ENCODE measurements at places on chromosomes 2 and 18. TPM values are rescaled to one million over a fixed set of nuclear protein-coding genes. Genes with fewer than 3 reads are reported as not detected.

GRCh38 chr2:11896386-11896785 lies 150.0 kb downstream of the LPIN1 start:
- H3K27ac ChIP-seq: no peak overlapping the region
- H3K4me3 ChIP-seq: no peak overlapping the region
- no peaks in the 10 kb centered on the region for H3K27me3 ChIP-seq
- H3K4me1 ChIP-seq: no peaks in the 10 kb centered on the region
- no peaks in the 10 kb centered on the region for H3K36me3 ChIP-seq

DNA sequence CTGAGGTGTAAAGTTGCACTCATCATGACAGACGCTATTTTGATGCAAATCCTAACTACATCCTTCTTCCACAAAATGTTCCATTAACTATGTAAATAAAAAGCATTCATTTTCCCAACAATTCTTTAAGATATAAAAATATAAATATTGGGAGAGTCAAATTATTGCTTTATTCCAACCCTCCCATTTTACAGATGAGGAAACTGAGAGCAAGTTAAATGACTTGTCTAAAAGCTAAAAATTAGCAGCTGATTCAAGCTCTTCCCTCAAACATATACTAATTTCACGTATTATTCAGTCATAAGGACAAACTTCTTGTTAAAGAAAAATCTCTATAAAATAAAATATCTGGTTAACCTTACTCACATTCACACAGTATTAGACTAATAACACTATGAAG lies 16.8 kb downstream of the KDSR start:
- no peak for DNase-seq
- H3K27ac ChIP-seq: no peak overlapping the region
- H3K4me3 ChIP-seq: no peak overlapping the region
- H3K27me3 ChIP-seq: no peaks in the 10 kb centered on the region
- peaks cover 25% of the 10 kb centered on the region for H3K36me3 ChIP-seq
- H3K4me1 ChIP-seq: no peaks in the 10 kb centered on the region

DNA sequence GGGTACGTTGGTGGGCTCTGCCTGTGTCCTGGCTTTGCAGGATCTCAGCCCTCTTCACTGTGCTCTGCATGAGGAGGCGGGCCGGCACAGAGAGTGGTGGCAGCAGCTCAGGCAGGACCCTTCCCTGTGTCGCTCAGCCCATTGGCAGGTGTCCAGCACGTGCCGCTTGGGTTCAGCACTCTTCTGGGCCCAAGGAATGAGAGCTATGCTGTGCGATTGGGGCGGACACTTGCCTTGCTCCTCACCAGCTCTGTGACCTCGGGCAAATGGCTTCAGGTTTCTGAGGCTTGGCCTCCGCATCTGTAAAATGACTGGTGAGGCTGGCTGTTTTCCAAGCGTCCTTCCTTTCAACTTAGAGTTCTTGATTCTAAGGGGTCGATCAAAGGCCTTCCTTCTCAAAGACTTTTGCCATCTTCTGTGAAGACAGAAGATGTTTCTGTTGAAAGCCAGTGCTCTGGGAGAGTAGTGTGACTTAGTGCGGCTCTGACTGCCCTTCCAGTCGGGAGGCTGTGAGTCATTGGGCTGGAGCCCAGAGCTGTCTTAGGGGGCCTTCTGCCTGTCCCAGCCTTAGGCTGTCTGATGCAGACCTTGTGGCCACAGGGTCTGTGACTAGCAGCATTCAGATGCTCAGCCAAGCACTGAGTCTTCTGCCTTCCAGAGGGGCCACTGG lies 35.6 kb downstream of the GLI2 start:
- no peaks in the 10 kb centered on the region for H3K36me3 ChIP-seq
- H3K27ac ChIP-seq: no peak overlapping the region
- H3K4me3 ChIP-seq: no peak overlapping the region
- H3K4me1 ChIP-seq: peaks cover 3% of the 10 kb centered on the region
- no peaks in the 10 kb centered on the region for H3K27me3 ChIP-seq
- DNase-seq: no peak

DNA sequence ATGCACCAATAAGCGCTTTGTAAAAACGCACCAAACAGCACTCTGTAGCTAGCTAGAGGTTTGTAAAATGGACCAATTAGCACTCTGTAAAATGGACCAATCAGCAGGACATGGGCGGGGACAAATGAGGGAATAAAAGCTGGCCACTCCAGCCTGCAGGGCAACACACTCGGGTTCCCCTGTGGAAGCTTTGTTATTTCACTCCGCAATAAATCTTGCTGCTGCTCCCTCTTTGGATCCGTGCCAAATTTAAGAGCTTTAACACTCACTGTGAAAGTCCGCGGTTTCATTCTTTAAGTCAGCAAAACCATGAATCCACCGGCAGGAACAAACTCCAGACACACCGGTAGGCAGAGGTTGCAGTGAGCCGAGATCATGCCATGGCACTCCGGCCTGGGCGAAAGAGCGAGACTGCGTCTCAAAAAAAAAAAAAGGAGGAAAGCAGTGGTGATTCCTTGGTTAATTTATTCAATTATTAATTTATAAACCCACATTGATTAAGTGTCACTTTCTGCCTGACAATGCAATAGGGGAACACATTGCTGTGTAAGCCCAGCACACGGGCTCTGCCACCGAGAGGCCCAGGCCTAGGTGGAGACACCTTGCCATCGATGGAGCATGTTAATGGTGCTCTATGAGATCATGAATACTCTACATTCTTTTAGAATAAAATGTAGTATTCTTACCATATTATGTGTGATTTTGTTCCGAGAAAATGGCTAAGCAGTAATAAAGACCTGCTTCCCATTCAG lies 687.6 kb upstream of the HS6ST1 start:
- H3K36me3 ChIP-seq: no peaks in the 10 kb centered on the region
- no peak overlapping the region for H3K4me3 ChIP-seq
- no peak for DNase-seq
- H3K4me1 ChIP-seq: no peaks in the 10 kb centered on the region
- no peak overlapping the region for H3K27ac ChIP-seq

- H3K36me3 ChIP-seq: no peaks in the 10 kb centered on the region
- peaks cover 6% of the 10 kb centered on the region for H3K27me3 ChIP-seq
- no peak overlapping the region for H3K27ac ChIP-seq
- no peaks in the 10 kb centered on the region for H3K4me1 ChIP-seq
These were observed 35.9 kb upstream of the SLC14A1 start for GRCh38 chr18:45688113-45688512.

DNA sequence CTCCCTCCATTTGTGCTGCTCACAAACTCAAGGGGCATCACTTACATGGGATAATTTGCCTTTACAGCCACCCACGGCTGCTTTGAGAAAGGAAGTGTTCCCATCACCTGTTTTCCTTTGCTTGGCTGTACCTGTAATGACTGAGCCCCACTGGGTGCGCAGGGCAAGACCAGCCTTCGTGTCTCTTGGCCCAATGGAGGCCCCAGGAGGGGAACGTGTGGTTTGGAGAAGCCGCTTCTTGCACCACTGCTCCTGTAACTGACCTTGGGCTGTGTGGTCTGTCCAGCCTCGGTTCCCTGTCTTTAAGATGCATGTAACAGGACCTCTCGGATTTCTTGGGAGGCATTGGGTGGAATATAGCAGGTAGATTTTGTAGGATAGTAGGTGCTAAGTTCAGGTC lies 41.1 kb downstream of the LDLRAD4 start:
- no peak for DNase-seq
- peaks cover 22% of the 10 kb centered on the region for H3K4me1 ChIP-seq
- no peaks in the 10 kb centered on the region for H3K36me3 ChIP-seq
- H3K27ac ChIP-seq: no peak overlapping the region

DNA sequence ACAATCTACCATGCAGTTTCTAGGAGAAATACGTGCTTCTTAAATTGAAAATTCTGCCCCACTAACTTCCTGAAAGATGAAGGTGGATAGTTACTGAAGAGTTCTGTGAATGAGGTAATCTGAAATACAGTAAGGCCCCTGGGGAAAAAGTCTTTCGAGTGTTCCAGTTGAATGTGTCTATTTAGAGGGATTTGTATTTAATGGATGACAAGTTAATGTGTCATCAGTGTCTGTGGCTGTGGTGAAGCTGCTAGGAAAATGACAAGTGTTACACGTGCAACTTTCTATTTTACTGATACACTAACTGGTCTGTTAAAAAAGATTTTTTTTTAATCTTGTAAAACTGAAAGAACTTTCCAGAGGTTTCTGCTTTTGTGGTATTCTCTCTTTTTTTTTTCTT lies 384.6 kb downstream of the STK39 start:
- DNase-seq: no peak
- H3K4me3 ChIP-seq: no peak overlapping the region
- no peaks in the 10 kb centered on the region for H3K27me3 ChIP-seq

- H3K27me3 ChIP-seq: no peaks in the 10 kb centered on the region
- H3K4me3 ChIP-seq: no peak overlapping the region
These were observed 11.6 kb upstream of the DYNC2LI1 start for GRCh38 chr2:43762286-43762685.

- H3K4me1 ChIP-seq: no peaks in the 10 kb centered on the region
- H3K36me3 ChIP-seq: no peaks in the 10 kb centered on the region
- H3K27me3 ChIP-seq: peaks cover 1% of the 10 kb centered on the region
- no peak for DNase-seq
- no peak overlapping the region for H3K27ac ChIP-seq
- H3K4me3 ChIP-seq: no peak overlapping the region
These were observed 41.1 kb downstream of the UPP2 start for GRCh38 chr2:158142568-158143332.

- no peaks in the 10 kb centered on the region for H3K4me1 ChIP-seq
- DNase-seq: no peak
- no peaks in the 10 kb centered on the region for H3K27me3 ChIP-seq
- no peak overlapping the region for H3K27ac ChIP-seq
These were observed 278.7 kb upstream of the MGAT5 start for GRCh38 chr2:133975135-133975534.

- H3K36me3 ChIP-seq: no peaks in the 10 kb centered on the region
- no peaks in the 10 kb centered on the region for H3K27me3 ChIP-seq
- DNase-seq: no peak
- no peak overlapping the region for H3K4me3 ChIP-seq
- H3K4me1 ChIP-seq: no peaks in the 10 kb centered on the region
These were observed 16.0 kb upstream of the IGFBP5 start for GRCh38 chr2:216711348-216711747.

GRCh38 chr2:171626949-171627348 lies 60.3 kb upstream of the DYNC1I2 start:
- no peaks in the 10 kb centered on the region for H3K36me3 ChIP-seq
- H3K27ac ChIP-seq: no peak overlapping the region
- peaks cover 5% of the 10 kb centered on the region for H3K27me3 ChIP-seq
- no peaks in the 10 kb centered on the region for H3K4me1 ChIP-seq

- DNase-seq: no peak
- no peaks in the 10 kb centered on the region for H3K36me3 ChIP-seq
- peaks cover 7% of the 10 kb centered on the region for H3K4me1 ChIP-seq
- no peak overlapping the region for H3K27ac ChIP-seq
- peaks cover 42% of the 10 kb centered on the region for H3K27me3 ChIP-seq
- H3K4me3 ChIP-seq: no peak overlapping the region
These were observed 4.1 kb downstream of the ITGA4 start for GRCh38 chr2:181461056-181461997.

DNA sequence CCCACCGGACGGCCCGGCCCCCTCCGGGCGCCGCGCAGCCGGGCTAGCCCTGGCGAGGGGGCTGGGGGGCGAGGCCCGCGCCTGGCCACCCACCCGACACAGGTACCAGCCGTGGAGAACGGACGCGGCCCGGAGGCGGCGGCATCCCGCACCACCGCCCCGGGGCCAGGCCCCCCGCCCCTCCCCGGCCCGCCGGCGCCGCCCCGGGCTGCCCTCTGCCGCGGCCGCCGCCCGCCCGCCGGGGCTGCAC lies 405 bp downstream of the SOS1 start:
- H3K27ac ChIP-seq: peak overlapping the region; percentile 78
- no peaks in the 10 kb centered on the region for H3K27me3 ChIP-seq
- H3K4me1 ChIP-seq: peaks cover 28% of the 10 kb centered on the region
- DNase-seq: no peak

- no peak for DNase-seq
- no peak overlapping the region for H3K27ac ChIP-seq
- H3K4me3 ChIP-seq: no peak overlapping the region
- no peaks in the 10 kb centered on the region for H3K4me1 ChIP-seq
- no peaks in the 10 kb centered on the region for H3K27me3 ChIP-seq
These were observed 18.1 kb downstream of the PPP1R7 start for GRCh38 chr2:241168366-241168765.

DNA sequence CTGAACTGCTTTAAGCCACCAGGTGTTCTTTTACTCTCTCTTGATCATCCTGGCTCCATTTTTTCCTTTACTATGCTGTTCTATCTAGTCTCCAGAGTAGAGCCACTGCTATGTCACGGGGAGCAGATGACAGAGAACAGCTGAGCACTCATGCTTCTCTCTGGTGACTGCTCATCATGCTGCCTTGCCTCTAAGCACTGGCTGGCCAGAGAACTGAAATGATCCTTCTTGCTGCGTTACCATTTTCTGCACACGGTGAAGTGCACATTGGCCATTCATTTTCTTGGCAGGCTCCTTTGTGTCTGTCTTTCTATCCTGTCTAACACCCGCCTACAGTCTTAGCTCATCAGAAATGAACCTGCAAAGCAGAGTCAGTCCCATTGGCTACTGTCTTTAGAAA lies 86.0 kb downstream of the KCTD1 start:
- H3K27ac ChIP-seq: no peak overlapping the region
- H3K36me3 ChIP-seq: no peaks in the 10 kb centered on the region
- peaks cover 18% of the 10 kb centered on the region for H3K4me1 ChIP-seq
- H3K27me3 ChIP-seq: no peaks in the 10 kb centered on the region
- H3K4me3 ChIP-seq: no peak overlapping the region

- no peak overlapping the region for H3K27ac ChIP-seq
- no peaks in the 10 kb centered on the region for H3K27me3 ChIP-seq
- no peak overlapping the region for H3K4me3 ChIP-seq
- no peaks in the 10 kb centered on the region for H3K4me1 ChIP-seq
These were observed 17.4 kb downstream of the RTP5 start for GRCh38 chr2:241886840-241887447.

DNA sequence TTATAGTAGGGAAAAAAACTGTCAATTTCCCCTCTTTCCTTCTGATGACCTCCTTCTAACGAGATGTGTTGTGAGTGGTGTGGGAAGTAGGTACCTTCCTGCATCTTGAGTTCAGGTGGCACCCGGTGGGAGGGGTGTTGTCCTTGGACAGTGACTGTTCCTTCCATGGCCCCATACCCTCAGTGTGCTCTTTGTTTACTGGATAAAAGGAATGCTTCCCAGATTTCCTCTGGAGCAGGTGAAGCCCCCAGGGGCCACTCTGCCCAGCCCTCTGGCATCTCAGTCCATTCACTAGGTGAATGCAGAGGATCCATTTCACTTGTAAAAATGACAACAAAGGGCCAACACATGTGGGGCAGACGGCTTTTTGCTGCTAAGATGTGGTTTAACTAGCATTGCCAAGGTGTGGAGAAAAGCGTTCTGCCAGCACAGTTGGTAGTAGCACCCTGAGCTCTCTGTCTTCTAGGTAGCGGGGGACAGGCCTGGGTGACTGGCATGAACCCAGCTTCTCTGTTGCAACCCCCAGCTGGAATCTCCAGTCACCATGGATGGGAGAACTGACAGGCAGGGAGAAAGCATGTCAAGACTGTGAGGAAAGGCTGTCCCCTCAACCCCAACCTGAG lies 6.9 kb downstream of the GDF7 start:
- H3K27me3 ChIP-seq: peaks cover 31% of the 10 kb centered on the region
- H3K36me3 ChIP-seq: no peaks in the 10 kb centered on the region
- DNase-seq: no peak
- H3K4me3 ChIP-seq: no peak overlapping the region
- H3K4me1 ChIP-seq: peaks cover 15% of the 10 kb centered on the region

LBH gene
- 5.5 TPM for total RNA-seq

CENPA gene
- total RNA-seq: 33.1 TPM

TWIST2 gene
- total RNA-seq: 1.2 TPM

SAG gene
- total RNA-seq: not detected

WBP1 gene
- 50.5 TPM for total RNA-seq

SLC40A1 gene
- total RNA-seq: 5.7 TPM

KCNJ13 gene
- total RNA-seq: not detected

GAREM2 gene
- total RNA-seq: 4.5 TPM

SDC1 gene
- 4.0 TPM for total RNA-seq

MROH2A gene
- not detected for total RNA-seq

UGT1A5 gene
- total RNA-seq: not detected

All from endothelial cell of umbilical vein (primary cell).